Stimulated activated CD8-positive, alpha-beta memory T cell treated with anti-CD3 and anti-CD28 coated beads, Interleukin-15, amount 100 ng/mL, for 48 hours (primary cell): ENCODE measurements at places on chromosomes 7 and 10.

DNA sequence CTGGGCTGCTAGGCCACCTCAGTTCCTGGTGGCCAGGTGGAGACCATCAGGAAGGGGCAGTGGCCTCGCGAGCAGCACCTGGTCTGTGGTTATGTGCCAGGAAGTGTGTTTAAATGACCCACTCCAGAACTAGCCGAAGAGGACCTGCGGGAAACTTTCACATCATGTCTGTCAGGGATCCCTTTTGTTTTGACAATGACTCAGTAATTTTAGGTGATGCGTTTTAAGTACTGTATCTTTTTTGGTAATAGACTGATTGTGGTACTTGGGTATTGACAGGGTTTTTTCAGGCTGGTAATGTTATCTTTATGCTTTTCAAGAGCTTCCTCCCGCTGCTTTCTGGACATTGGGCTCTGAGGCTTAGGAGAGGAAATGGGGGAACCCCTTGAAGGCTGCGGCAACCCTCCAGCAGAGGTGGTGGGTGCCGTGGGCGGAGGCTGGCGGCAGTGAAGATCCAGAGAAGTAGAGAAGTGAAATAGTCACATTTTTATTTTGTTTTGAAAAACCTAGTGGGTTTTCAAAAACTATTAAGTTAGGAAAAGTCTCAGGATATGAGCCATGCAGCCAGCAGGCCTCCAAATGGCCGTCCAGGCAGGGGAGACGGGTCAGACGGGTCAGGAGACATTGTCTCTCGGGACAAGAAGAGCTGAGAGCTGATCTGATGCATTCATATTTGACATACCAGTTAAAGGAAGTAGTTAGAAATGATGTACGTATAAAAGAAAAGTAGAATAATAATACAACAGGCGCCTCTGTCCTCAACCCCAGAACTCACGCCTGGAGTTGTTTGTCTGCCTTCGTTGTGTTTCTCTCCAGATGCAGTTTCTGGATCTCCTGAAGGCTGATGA, 27.7 kb downstream of the PPP2R2D start:
- DNase-seq = peak; percentile 71

DNA sequence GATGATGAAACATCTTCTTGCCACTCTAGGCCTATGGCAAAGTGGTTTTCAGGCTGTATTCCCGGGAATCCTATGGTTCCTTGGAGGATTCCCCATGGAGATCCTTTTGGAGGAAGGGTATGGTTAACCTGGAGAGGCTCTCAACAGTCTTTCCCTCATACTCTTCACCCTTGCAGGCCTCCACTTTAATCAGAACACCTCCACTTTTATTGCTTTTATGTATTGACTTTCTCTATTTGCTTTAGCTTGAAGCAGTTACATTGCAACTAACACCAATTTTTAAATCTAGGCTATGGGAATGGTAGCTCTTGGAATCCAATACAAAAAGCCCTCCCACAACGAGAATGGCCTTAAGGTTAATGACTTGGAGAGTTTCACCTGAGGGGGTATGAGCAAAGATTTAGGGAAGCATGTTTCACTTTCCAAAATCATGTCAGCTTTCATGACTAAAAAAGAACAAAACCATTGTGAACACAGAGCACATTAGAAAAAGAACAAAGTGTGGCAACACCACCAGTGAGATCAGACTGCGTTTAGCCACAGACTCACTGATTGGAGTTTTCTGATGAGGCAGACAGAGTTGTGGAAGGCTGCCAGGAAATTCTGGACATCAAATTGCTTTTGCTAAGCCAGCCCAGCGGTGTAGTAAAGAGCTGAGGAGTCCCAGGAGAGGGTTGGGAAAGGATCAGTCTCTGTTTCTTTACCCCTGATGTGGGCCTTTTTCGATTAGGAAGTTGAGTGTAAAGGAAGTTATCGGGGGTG, 130.4 kb upstream of the BMPER start:
- no peak for DNase-seq

DNA sequence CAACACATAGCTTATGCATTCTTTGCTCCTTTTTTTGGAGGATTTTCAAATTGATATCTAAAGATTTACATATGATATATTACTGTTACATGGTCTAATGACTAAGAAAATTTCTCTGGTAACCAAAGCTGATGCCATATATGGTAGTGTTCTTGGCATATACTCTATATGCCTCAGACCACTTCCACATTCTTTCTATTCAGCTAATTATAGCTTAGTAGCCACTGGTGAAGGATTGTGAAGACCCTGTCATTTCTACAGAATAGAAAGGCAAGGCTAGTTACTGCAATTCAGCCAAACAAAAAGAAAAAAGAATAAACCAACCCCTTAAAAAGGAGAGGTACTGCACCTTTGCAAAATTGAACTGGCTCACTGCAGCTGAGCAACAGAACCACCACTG, 3.7 kb downstream of the PURB start:
- no peak for DNase-seq

- no peak for DNase-seq
Observed at GRCh38 chr10:29285624-29286051, 3.2 kb upstream of the LYZL1 start.

DNA sequence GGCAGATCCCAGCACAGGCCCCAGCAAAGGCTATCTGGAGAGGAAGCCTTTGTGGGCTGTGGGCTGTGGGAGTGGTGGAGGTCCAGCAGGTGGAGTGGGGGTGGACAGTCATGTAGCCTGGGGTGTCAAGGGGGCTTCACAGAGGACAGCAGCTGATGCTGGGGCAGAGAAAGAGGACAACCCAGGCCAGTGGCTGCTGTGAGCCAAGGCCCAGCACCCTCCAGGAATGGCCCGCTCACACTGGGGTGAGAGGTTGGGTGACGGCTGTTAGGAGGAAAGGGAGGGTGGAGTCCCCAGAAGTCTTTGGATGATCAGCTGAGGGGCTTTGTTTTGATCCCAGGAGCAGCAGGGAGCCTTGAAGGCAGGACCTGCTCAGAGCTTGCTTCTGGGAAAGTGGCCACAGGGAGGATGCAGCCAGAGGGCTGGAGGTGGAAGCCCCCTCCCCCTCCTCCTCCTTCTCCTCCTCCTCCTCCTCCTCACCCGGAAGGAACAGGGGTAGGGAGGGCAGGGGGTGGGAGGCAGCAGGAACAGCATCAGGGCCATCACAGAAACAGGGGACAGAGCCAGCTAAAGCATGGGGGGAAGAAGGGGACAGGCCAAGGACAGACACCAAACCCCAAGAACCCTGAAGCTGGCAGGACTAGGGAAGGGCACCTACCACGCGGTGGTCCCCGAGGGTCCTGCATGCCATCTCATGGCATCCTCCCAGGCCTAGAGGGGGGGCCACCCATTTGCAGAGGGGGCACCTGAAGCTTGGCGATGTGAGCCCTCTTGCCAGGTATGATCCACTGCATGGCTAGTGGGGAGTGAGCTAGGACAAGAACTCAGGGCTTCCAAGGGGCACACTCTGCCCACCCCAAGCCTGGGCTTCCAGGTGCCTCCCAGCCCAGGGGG, 144.9 kb downstream of the GRID1 start:
- no peak for DNase-seq

GRCh38 chr10:114395366-114396022, 8.8 kb downstream of the AFAP1L2 start:
- peak; percentile 15 for DNase-seq

GRCh38 chr10:16933783-16934182, 116.6 kb upstream of the RSU1 start:
- DNase-seq = no peak

DNA sequence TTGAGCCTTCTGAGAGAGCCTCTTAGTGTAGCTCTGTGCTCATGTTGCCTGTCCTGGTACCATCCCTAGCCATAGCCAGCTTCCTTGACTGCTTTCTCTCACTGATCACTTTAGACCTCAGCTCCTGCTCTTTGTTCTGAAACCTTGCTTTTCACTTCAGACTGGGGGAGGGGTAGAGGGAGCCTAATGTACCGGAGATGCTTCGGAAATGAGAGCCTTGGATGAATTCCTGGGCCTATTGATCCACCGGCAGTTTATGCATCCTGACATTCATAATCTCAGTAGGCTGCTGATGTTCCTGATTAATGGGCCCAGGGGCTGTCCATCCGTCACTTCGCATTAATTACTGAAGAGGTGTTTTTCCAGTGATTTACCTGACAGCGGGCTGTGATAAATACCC, 38.8 kb downstream of the R3HCC1L start:
- DNase-seq = no peak

GRCh38 chr7:95066737-95067530, 159.5 kb downstream of the PPP1R9A start:
- no peak for DNase-seq

DNA sequence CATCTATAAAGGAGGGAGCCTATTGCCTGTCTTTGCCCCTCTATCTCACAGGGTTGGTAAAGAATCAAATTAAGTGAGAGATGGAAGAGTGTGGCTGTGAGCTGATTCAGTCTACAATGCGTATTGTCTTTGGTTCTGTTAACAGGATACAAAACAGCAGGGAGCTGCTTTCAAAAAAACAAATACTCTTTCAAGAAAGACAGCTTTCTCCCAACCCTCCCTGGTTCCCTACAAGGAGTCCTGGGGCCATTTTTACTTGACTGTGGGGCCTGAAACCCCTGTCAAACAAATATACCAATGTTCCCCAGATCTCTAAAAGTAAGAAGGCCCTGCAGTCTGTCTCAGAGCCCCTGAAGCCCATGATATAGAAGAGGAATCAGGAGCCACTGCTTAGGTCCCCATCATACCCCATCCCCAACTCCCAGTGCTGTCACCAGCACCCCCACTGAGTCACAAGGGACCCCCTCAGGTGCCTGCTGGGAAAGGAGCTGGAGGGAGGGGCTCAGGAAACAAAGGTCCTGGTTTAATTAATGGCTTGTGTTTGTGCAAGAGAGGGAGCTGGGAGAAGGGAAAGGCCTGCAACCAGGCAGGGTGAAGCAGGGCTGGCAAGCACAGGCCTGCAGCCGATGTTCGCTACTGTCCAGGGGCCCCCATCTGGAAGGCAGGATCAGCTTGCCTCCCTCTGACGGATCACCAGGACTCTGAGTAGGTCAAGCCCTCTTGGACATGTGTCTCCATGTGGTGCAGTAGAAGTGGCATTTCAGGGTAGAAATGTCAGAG, 182.0 kb upstream of the GHITM start:
- no peak for DNase-seq

DNA sequence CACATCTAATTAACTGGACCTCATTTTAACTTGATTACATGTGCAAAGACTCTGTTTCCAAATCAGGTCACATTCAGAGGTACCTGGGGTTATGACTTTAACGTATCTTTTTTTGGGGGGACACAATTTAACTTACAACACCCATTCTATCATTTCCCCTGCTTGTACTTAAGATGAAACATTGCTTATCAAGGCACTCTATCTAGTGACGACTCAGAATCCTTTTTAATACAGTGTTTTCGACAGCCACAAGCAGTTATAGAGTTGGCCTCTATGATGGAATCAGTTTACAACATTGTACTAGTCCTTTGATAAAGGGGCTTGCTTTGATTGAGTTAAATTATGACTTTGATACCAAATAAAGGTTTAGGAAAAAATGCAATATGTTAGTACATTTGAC, 22.7 kb downstream of the BBS9 start:
- DNase-seq = no peak

DNA sequence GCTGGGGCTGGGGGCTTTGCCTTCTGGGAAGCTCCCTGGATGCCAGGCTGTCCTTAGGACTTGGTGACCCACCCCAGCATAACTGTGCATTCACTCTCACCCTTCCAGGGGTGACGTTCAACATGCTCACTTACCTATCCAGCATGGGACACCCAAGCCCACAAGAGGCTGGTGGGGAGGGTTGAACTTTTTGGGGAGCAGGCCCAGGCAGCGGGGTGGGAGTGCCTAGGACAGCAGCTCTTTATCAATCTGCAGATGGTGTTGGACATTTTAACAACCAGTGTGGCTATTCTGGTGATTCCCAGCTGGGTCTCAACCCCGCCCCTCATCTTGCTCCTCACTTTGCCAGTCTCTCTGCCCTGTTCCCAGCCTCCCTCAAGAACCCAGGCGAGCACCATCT, 86.4 kb downstream of the CDH23 start:
- no peak for DNase-seq
